ENCODE measurements at places on chromosomes 4 and X. TPM values are rescaled to one million over a fixed set of nuclear protein-coding genes. Genes with fewer than 3 reads are reported as not detected.

- H3K36me3 ChIP-seq = no peaks in the 10 kb centered on the region
- H3K27me3 ChIP-seq = no peaks in the 10 kb centered on the region
- H3K4me1 ChIP-seq = no peaks in the 10 kb centered on the region
- no peak overlapping the region for H3K4me3 ChIP-seq
- DNase-seq = no peak
Measured at GRCh38 chr4:81486502-81486901, 14.8 kb upstream of the RASGEF1B start.

The CCSER1 gene
- 13.4 TPM for total RNA-seq

DNA sequence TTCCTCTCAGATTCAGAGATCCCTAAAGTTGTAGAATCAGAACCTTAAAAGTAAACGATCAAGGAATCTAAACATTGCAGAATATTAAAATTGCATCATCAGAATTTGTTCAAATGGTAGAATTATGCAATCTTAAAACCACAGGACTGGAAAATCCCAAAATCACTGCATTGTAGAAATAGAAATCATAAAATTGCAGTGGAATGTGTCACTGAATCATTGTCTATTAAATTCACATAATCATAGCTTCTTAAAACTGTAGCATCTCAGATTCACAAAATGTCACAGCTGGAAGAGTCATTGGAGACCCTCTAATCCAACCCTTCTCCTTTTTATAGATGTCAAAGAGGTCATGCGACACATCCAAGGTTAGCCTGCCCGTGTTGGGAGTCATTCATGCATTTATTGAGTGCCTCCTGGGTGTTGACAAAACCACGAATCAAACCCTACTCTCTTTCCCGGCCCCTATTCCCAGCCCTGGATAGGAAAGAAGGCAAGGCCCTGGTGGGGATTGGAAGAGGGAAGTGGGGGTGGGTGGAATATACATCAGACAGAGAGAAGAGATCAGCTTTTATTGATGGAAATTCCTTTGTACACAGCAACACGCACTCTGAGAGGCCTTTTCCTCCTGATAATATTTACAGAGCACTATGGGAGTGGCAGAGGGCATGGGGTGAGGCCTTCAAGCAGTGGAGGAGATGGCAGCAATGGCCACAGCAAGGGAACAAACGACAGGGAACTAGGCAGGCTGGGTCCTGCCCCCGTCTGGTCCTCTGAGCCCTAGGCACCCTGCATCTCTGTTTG lies 15.4 kb downstream of the IQSEC2 start:
- H3K36me3 ChIP-seq = no peaks in the 10 kb centered on the region
- no peaks in the 10 kb centered on the region for H3K27me3 ChIP-seq
- DNase-seq = peak; percentile 49
- no peak overlapping the region for H3K27ac ChIP-seq
- H3K4me3 ChIP-seq = no peak overlapping the region
- H3K4me1 ChIP-seq = no peaks in the 10 kb centered on the region

DNA sequence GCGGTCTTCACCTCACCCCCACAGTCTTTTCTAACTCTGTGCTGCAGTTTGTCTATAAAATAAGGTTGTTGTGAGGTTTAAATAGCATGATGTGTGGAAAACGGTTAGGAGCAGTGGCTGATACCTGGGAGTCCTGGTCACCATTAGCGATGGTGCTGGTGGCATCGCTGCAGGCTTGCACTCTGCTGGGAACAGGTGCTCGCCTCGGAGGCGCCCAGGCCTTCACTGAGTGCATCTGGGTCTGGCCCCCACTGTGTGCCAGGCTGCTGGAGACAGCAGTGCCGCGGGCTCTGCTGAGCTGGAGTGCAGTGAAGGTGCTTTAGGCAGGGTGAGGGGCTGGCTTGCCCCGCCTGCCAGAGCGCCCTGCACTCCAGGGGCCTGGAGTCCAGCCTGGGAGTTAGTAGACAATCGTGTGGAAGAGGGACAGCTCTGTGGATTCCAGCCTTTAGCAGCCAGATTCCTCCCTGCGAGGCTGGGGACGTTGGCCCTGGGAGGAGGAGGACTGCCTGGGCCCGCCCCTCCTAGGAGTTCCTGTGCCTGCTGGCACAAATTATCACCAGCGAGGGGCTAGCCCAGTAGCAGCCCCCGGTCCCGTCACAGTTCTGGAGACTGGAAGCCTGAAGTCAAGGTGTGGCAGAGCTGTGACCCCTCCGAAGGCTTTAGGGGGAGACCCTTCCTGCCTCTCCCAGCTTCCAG lies 7.3 kb downstream of the RGS12 start:
- no peaks in the 10 kb centered on the region for H3K36me3 ChIP-seq
- no peak overlapping the region for H3K4me3 ChIP-seq
- H3K27me3 ChIP-seq = no peaks in the 10 kb centered on the region

GRCh38 chr4:181971411-181971810 lies 271.8 kb upstream of the TENM3 start:
- no peak overlapping the region for H3K4me3 ChIP-seq
- H3K4me1 ChIP-seq = no peaks in the 10 kb centered on the region
- no peaks in the 10 kb centered on the region for H3K27me3 ChIP-seq

GRCh38 chr4:37516057-37516775 lies 170.0 kb downstream of the RELL1 start:
- no peaks in the 10 kb centered on the region for H3K36me3 ChIP-seq
- H3K27me3 ChIP-seq = no peaks in the 10 kb centered on the region
- DNase-seq = no peak
- H3K27ac ChIP-seq = no peak overlapping the region
- no peak overlapping the region for H3K4me3 ChIP-seq

GRCh38 chr4:13509442-13509841 lies 25.3 kb upstream of the RAB28 start:
- no peaks in the 10 kb centered on the region for H3K36me3 ChIP-seq
- no peaks in the 10 kb centered on the region for H3K27me3 ChIP-seq
- no peak for DNase-seq
- no peak overlapping the region for H3K27ac ChIP-seq
- no peaks in the 10 kb centered on the region for H3K4me1 ChIP-seq

- DNase-seq = no peak
- H3K27me3 ChIP-seq = no peaks in the 10 kb centered on the region
- H3K36me3 ChIP-seq = no peaks in the 10 kb centered on the region
- no peak overlapping the region for H3K4me3 ChIP-seq
Measured at GRCh38 chr4:130044788-130045531, 949.0 kb downstream of the C4orf33 start.

The UGT2B15 gene
- 69.8 TPM for total RNA-seq

GRCh38 chr4:115453416-115453815 lies 340.0 kb upstream of the NDST4 start:
- H3K4me3 ChIP-seq = no peak overlapping the region
- H3K4me1 ChIP-seq = no peaks in the 10 kb centered on the region
- H3K27ac ChIP-seq = no peak overlapping the region
- no peaks in the 10 kb centered on the region for H3K27me3 ChIP-seq
- DNase-seq = no peak

DNA sequence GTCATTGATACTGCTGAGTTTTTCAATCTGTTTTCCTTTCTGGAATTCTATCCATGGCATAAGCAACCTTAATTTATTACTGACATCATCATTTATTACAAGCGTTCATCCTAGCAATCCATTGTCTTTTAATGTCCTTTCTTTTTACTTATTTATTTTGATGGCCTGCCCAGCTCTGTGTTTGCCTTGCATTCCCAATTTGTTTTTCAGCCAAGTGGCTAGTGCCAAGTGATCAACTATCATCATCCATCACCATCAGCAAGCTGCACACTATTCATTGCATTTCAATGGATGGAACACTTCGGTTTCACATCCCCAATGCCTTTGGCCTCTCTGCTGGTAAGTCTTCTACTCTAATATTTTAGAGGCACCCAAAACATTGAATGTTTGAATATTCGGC lies 831.7 kb upstream of the EPHA5 start:
- no peaks in the 10 kb centered on the region for H3K4me1 ChIP-seq
- no peaks in the 10 kb centered on the region for H3K36me3 ChIP-seq
- H3K27me3 ChIP-seq = no peaks in the 10 kb centered on the region
- no peak for DNase-seq

DNA sequence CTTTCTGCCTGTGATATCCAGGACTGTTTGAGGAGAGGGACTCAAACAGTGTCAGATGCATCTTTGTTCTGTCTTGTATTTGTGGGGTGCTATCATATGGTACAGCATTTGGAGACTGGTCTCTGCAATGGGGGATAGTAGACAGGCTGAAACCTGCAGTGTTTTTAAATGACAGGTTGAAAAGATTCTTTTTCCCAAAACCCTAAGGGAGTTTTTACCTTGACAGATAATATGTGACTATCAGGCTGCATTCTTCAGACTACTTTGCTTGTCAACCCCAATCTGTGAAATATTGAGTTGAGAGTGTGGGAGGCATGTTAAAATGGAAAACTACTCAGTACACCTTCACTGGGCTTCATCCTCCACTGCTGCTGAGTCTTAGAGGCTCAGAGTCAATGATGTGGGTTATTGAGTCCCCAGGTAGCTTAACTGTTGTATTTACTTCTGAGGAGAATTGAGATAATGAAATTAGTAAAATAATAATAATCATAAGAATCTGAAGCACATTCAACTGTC lies 274.9 kb downstream of the GASK1B start:
- H3K27me3 ChIP-seq = no peaks in the 10 kb centered on the region
- H3K36me3 ChIP-seq = no peaks in the 10 kb centered on the region
- H3K4me1 ChIP-seq = no peaks in the 10 kb centered on the region
- H3K27ac ChIP-seq = no peak overlapping the region
- H3K4me3 ChIP-seq = no peak overlapping the region

- H3K27ac ChIP-seq = no peak overlapping the region
- DNase-seq = no peak
- H3K4me3 ChIP-seq = no peak overlapping the region
- no peaks in the 10 kb centered on the region for H3K4me1 ChIP-seq
Measured at GRCh38 chr4:169341490-169341889, 70.7 kb upstream of the SH3RF1 start.

The PARM1 gene
- 280 TPM for total RNA-seq

GRCh38 chr4:165191348-165191656 lies 16.1 kb upstream of the KLHL2 start:
- no peaks in the 10 kb centered on the region for H3K27me3 ChIP-seq
- H3K27ac ChIP-seq = no peak overlapping the region
- no peaks in the 10 kb centered on the region for H3K36me3 ChIP-seq
- no peaks in the 10 kb centered on the region for H3K4me1 ChIP-seq
- DNase-seq = no peak

DNA sequence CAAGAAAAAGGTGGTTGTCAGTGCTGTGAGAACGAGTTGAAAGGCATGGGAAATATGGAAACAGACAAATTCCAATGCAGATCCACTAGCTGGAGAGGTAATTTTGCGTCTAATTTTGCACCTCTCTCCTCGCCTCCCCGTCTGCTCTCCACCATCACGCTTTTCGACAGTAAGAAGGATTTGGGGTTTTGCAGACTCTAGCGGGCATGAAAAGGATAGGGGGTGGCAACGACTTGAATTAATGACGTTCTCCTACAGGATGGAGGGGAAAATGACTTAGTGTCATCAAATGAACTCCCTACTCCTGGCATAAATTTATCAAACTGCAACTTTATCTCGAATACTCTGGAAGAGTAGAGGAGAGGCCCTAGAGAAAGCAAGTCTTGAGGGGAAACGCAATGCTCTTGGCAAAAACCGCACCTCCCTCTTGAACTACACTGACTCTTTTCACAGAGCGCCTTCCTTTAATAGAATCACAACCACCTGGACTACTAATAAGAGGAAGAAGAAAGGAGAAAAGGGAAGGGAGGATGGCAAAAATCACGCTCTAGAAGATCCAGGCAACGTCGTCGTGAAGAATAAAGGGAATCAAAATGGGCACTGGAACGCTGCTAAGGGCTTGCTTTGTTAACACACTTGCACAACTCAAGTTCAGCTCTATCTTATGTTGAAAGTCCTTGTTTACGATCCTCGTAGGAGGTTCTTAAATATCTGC lies 871 bp upstream of the SLITRK2 start:
- H3K4me3 ChIP-seq = no peak overlapping the region
- no peaks in the 10 kb centered on the region for H3K36me3 ChIP-seq
- no peak for DNase-seq
- H3K4me1 ChIP-seq = no peaks in the 10 kb centered on the region

- no peak for DNase-seq
- H3K4me1 ChIP-seq = no peaks in the 10 kb centered on the region
- H3K36me3 ChIP-seq = no peaks in the 10 kb centered on the region
- no peak overlapping the region for H3K4me3 ChIP-seq
Measured at GRCh38 chr4:120964596-120964995, 42.1 kb upstream of the PRDM5 start.

The TXK gene
- total RNA-seq = 0.57 TPM

- H3K4me3 ChIP-seq = no peak overlapping the region
- no peaks in the 10 kb centered on the region for H3K27me3 ChIP-seq
- no peaks in the 10 kb centered on the region for H3K4me1 ChIP-seq
- DNase-seq = no peak
- no peak overlapping the region for H3K27ac ChIP-seq
- H3K36me3 ChIP-seq = no peaks in the 10 kb centered on the region
Measured at GRCh38 chrX:55450259-55450658, 1.7 kb upstream of the MAGEH1 start.

DNA sequence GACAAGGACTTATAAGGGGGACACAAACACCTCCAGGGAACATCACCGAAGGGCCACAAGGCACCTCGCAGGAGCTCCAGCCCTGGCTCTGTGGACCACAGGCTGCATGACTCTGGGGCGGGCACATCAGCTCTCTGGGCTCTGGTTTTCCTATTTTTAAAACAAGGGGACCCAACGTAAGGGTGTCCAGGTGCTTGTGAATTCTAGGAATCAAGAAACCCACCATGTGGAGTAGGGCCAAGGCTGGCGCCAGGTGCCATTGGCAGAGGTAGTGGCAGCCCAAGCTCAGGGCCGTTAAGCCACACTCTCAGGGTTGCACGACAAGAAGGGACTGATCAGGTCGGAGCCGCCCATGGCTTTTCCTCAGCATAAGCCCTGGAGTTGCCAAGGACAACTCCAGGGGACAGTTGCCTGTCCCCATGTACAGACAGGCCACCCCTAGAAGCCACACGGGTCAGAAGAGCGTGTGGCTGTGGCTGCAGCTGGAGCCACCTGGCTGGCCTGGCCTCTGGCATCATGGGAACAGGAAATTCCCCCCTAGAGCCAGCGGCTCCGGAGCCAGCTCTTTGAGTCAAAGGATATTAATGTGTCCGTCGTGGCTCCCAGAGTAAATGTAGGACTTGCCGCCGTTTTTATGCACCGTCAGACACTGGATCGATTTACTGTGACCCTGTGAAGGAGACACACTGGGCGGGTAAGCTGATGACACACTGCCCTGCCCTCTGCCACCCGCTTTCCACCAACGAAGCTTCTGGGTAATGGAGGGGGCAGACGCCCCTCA lies 32.5 kb downstream of the WDR1 start:
- peaks cover 81% of the 10 kb centered on the region for H3K36me3 ChIP-seq
- no peak overlapping the region for H3K4me3 ChIP-seq
- H3K4me1 ChIP-seq = no peaks in the 10 kb centered on the region
- H3K27me3 ChIP-seq = no peaks in the 10 kb centered on the region
- no peak overlapping the region for H3K27ac ChIP-seq
- no peak for DNase-seq

GRCh38 chrX:85591536-85591935 lies 212.1 kb upstream of the POF1B start:
- H3K27ac ChIP-seq = no peak overlapping the region
- H3K4me1 ChIP-seq = no peaks in the 10 kb centered on the region
- no peaks in the 10 kb centered on the region for H3K27me3 ChIP-seq
- no peak overlapping the region for H3K4me3 ChIP-seq
- DNase-seq = no peak
- H3K36me3 ChIP-seq = no peaks in the 10 kb centered on the region

GRCh38 chrX:619812-620531 lies 10.6 kb upstream of the SHOX start:
- no peaks in the 10 kb centered on the region for H3K36me3 ChIP-seq
- H3K4me3 ChIP-seq = no peak overlapping the region

Measured in colonic mucosa (tissue), 4 donors.